Stimulated activated CD4-positive, alpha-beta T cell treated with anti-CD3 and anti-CD28 coated beads, Interleukin-4, amount 100 ng/mL, for 48 hours (primary cell): ENCODE measurements at places on chromosomes 7 and 10.
A peak's percentile ranks its signal among the peaks of the same experiment; 100 is the strongest.

DNA sequence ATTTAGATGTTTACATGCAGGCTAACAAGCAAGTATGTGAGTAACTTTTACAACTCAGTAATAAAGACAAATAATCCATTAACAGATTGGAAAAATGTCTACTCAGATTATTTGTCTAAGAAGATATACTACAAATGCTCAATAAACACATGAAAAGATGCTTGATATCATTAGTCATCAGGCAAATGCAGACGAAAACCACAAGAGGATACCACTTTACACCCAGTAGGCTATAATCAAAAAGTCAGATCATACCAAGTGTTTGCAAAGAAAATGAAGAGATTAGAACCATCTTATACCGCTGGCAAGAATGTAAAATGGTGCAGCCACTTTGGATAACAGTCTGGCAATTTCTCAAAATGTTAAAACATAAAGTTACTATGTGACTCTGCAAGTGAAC is 84.1 kb downstream of the MALSU1 start:
- DNase-seq: no peak

GRCh38 chr7:20240080-20240926 is 23.1 kb upstream of the MACC1 start:
- DNase-seq: no peak

GRCh38 chr7:85095366-85095765 is 91.5 kb downstream of the SEMA3D start:
- no peak for DNase-seq

- DNase-seq: no peak
These were observed 82.9 kb upstream of the NAMPT start for GRCh38 chr7:106367664-106368063.

- no peak for DNase-seq
These were observed 23.0 kb downstream of the ZNF33B start for GRCh38 chr10:42615419-42615818.

DNA sequence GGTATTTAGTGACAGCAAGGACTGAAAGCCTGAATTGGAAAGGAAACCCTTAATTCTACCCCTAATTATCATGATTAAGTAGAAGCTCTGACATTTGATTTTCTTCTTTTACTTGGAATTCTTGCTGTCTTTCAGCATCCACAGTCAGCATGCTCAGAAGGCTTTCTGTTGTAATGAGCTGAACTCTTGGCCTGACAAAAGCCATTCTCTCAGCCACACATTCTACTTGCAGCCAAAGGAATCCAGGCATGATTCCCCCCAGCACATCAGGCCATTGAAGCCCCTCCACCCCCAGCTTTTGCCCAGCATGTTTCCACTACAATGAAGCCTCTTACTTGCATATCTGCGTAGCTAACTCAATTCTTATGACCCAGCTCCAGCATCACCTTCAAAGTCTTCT is 94.3 kb upstream of the FRMD4A start:
- no peak for DNase-seq

DNA sequence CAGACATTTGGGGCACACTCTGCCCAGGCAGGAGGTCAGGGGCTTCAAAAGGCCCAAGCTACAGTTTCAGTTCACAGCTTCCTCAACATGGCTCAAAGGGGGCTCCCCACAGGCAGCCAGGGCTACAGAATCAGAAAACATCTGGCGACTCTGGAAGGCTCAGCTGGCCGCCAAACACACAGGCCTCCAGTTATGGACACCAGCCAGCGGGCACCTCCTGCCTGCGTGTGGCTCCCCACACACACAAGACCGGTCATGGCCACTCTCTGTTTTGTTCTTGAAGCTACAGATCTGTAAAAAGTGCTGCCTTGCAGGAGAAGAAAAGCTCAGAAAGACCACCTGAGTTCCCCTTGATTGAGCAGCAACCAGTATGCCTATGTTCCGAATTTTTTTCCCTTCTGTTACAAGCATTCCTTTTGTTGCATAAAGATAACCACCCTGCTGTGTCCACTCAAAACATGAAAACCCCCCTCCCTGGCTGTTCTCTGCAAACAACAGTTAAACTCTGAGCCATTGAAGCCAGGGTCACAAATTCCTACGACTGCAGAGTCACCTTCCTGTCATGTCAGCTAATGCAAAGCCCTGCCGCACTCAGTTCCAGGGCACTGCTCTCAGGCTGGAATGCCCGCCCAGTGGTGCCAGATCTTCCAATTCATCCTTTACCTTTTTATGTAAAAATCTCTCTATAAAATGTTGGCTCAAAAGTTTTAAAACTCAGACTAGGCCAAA is 33.6 kb downstream of the VSTM4 start:
- DNase-seq: no peak

DNA sequence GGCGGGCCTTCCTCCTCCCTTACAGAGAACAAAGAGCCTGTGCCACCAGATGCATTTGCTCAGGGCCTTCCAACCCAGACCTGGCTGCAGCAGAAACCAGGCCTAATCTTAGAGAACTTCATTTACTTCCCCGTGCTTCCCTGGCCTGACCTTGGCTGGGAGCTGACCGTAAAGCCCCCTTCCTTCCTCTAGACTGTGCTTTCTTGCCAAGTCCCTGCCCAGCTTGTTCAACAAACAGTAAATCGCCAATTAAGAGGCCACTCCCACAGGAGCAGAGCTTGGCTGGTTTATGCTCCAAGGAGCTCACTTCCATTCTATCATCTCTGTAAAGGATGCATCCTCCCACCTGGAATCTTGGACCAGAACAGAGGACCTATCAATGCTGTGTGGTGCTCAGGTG is 110.9 kb downstream of the COL13A1 start:
- DNase-seq: no peak

DNA sequence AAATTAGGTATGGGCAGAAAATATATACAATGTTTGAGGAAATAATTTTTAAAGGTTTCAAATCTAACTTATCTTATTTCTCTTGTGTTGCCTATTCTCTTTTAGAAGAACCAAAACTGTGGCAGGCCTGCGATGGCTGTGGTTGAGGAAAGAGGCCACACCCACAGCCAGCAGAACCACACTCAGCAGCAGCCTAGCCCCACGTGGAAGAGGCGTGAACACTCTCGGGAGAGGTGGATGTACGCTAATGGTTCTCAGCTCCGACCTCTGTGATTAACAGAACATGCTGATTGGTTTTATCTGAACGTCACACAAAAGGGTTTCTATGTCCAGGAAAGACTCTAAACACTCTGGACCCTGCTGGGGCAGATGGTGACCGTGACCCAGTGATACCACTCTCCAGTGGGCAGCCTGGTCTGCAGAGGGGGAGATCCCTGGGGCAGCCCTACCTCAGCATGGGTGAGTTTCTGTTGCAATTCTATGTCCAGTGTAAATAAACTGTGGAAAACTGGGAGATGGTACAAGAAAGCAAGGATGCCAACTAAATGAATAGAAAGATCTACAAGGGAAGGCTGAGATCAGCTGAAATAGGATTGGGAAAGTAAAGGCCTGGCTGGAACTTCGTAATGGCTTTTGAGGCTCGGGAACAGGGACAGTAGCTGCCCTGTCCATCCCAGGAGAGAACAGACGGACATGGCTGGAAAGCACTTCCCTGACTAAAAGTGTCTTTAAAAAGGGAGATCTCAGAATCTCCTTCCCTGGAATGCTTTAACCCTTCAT is 26.6 kb downstream of the DIP2C start:
- no peak for DNase-seq

DNA sequence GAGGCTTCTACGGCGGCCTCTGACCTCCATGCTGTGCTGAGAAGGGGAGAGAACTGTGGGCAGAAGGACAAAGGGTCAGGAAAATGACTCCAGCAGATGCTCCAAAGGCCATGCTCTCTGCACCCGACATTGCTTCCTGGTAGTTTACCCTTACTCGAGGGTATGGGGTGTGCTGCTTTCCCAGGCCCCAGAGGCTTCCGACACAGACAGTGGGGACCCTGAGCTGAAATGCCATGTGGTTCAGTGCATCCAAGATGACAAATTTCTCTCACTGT is 130.9 kb downstream of the PTPN20 start:
- DNase-seq: no peak

GRCh38 chr7:3210531-3210930 is 90.5 kb upstream of the SDK1 start:
- no peak for DNase-seq

GRCh38 chr10:15333909-15334649 is 37.0 kb downstream of the FAM171A1 start:
- no peak for DNase-seq

- no peak for DNase-seq
These were observed 81.3 kb downstream of the SH2D4B start for GRCh38 chr10:80619036-80619435.

- no peak for DNase-seq
These were observed 13.5 kb upstream of the TSPAN13 start for GRCh38 chr7:16739863-16740622.

DNA sequence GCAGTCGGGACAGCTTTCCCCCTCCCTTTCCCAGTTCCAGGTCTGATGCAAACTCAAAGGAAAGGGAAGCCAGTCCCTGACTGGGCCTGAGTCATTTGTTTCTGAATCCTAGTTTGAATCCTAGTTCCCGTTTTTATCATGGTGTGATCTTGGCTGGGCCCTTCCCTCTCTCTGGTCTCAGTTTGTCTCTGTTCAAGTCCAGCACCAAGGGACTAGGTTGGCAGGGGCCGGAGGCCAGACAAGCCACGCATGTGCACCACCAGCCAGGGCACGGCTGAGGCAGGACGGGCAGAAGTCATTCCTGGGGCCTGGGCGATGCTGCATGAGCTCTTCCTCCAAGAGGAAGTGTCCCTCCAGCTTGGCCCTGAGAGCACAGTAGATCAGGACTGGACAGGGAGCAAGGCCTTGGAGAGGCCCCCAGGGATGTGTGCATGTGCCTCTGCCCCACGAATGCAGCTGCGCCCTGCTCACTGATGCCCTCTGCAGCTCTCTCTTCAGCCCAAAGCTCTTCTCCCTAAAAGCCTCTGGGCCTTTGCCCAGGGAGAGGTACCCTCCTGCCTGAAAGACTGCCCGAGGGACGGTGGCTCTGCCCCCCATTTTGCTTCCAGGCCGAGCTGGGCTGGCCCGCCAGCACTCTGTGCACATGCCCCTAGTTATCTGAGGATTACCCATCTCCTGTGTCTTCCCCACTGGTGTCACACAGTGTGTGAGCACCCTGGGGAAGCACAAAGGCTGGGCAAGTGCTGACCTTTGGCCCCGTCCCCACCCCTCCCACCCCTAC is 86.7 kb downstream of the ZMIZ1 start:
- DNase-seq: no peak

- DNase-seq: no peak
These were observed 803 bp downstream of the GOLGA7B start for GRCh38 chr10:97850446-97850845.

DNA sequence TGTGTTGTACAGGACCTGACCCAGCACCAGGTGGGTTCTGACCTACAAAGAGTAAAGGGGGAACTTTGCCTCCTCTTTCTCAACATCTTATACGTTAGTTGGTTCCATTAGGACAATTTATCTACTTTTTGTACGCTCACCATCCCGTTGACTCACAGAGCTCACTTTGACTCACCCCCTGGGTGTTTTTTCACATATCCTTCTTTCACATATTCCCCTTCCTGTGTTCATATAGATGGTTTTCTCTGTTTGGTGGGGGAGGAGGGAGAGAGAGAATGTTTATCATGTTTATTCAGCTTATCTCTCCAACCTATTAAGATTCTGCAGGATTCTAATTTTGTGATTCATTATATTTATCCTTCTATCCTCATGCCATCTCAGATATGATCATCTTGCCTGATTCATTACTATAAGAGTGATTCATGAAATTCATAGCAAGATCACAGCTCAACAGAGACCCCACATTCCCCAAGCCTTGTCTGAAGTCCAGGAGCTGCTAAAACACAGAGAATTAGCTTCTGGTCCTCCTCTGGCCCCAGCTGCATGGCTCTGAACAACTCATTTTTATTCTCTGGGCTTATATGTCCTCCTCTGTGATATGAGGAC is 37.2 kb downstream of the PRSS2 start:
- no peak for DNase-seq

GRCh38 chr7:127831318-127832219 is 179.6 kb downstream of the SND1 start:
- DNase-seq: no peak

DNA sequence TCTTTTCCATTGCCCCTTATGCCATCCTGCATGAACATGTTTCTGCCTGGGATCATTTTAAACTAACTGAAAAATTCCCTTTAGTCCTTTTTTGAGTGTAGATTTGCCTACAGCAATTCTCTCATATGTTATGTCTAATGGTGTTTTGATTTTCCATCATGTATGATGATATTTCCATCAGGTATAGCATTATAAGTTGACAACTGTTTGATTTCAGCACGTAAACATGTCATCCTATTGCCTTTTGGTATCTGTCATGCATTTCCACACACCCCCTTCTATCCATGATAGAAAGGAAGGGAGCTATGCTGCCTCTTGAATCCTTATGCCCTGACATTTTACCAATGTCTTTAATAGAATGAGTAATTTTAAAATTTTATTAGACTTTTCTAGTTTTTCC is 116.8 kb downstream of the ZPBP start:
- no peak for DNase-seq

GRCh38 chr7:157339777-157340677 is 3.2 kb downstream of the DNAJB6 start:
- DNase-seq: peak; percentile 52

DNA sequence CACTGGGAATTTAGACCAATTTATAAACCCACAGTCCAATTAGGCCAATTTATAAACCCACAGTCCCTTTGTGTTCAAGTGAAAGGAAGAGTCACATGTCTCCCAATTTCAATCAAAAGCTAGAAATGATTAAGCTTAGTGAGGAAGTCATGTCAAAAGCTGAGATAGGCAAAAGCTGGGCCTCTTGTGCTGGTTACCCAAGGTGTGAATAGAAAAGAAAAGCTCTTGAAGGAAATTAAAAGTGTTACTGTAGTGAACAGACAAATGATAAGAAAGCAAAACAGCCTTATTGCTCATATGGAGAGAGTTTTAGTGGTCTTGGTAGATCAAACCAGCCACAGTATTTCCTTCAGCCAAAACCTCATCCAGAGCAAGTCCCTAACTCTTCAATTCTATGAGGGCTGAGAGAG is 245.0 kb downstream of the HDAC9 start:
- no peak for DNase-seq

- DNase-seq: no peak
These were observed 568.4 kb downstream of the REEP3 start for GRCh38 chr10:64089648-64090047.

GRCh38 chr7:155764438-155764793 is 47.8 kb downstream of the SHH start:
- DNase-seq: peak; percentile 38

- DNase-seq: no peak
These were observed 224.5 kb upstream of the SP8 start for GRCh38 chr7:21011153-21011552.

DNA sequence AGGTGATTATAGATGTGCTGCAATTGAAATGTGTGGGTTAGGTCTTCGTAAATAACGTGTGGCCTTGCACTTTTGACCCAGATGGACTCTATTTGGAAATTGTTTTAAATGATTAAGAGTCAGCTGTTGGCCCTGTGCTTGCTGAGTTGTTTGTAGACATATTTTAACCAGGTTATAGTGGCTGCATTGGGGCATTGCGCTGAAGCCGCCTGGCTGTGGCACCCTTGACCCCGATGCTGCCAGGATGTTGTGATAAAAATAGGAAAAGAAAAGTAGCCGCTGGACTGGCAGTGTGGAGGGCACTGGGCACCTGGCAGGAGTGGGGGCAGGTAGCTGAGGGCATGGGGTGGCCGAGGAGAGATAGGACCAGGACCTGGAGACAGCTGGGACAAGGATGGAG is 13.4 kb downstream of the LRRC27 start:
- no peak for DNase-seq

- no peak for DNase-seq
These were observed 53.0 kb downstream of the RNLS start for GRCh38 chr10:88530093-88530492.
